ENCODE measurements at places on chromosomes 1 and 21.
A peak's percentile ranks its signal among the peaks of the same experiment; 100 is the strongest.

DNA sequence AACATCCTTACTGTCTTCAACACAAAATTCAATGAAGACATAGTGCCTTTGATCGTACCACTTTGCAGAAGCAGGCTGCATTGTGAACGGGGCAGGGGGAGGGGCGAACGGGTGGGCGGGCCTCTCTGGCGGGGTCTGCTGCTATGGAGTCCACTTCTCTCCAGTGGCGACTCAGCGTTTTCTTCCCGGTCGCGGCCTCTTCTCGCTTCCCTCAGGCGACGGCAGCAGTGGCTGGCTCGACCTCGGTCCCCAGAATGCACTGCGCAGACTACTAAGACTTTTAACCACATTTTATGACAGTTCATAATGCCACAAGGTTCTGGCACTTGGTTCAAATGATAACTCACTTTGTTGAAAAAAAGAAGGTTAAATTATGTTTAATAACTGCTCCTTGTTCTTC lies 21.2 kb downstream of the GBP2 start:
- DNase-seq: no peak

GRCh38 chr1:198556971-198557370 lies 16.5 kb upstream of the ATP6V1G3 start:
- DNase-seq: no peak

GRCh38 chr21:14773777-14774345 lies 227.7 kb upstream of the SAMSN1 start:
- no peak for DNase-seq

DNA sequence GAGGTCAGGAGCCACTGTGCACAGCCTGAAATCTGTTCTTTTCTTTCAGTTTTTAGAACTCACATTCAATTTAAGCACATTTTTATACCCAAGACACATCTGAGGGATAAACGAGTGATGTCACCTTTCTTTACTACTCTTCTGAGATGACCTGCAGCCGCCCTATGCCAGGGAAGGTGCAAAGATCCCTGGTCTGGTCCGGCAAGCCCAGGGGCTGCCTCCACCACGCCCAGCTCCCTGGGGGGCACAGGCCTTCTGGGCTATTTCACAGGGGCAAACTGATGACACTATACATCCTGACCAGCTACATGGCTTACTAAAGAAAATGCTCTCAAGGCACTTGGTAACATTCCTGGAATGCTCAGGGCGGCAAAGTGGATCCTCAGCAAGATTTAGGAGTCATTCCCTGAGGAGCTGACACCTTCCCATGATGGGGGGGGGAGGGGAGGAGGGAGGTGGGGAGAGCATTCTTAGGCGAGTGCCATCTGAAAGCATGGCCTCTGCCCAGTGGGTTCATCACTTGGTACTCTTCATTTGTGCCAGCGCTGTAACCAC lies 11.3 kb downstream of the MRAP start:
- DNase-seq: no peak

DNA sequence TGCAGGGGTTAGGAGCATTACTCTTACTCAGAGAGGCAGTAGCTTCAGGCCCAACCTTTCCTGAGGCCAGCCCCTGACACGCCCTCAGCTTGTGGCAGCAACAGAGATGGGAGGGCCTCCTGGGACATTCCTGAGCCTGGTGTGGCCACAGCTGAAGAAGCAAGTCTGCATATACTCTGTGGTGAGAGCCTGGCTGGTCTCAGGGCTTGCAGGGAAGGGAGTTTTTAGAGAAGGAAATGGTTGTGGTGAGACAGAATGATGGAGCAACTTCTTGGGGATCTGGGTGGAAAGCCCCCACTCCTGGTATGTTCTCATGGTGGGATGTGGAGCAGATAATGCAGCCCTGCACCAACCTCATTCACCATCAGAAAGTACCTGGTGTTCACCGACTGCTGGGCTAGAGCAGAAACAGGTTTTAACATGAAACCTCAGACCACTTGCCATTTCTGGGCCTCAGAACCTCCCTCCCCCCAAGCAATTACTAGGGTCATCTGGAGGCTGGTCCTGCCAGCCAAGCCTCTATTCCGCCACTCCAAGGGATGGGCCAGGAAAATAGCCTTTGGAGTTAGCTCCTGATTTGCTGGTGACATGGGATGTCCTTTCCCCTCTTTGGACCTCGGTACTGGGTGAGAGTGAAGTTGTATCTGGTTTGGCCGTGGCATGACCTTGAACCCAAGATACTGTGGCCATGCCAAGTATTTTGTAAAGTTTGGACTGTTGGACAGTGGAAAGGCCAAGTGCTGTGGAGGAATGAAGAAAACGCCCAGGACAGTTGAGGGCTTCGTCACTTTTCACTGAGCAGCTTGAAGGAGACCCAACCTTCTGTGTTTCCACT lies 28.1 kb upstream of the RNF19B start:
- DNase-seq: peak; percentile 34

DNA sequence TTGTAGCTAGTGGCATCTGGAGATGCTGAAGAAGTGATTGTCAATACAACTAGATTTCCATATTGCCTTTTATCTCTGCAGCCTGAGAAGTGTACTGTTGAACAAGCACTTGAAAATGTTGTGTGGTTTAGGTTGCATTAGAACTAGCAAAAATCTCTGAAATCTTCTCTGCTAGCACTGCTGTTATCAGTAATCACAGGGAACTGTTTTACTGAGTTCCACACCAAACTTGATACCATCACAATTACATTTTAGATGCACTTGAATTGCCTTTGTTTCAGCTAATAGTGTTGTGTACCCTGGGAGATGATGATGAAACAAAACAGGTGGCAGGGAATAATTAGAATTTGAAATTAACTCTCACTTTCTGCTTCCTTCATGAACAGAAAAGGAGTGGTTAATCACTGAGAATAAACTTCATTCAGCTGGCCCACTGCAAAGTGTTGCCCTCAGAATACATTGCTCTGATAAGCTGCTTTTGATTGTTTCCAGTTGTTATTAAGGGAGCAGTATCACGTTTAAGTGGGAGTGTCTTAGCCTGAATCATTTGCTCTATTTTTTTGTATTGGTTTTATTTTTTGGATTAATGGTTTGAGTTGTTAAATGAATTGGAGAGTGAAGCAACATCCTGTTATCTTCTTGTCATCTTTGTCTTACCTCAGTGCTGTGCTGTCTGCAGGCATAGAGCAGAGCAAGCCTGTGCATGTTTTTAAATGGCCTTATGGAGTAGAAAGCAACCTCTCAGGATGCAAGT lies 13.0 kb downstream of the FAM20B start:
- DNase-seq: no peak

- no peak for DNase-seq
Measured at GRCh38 chr1:84998642-84999280, 1.8 kb upstream of the MCOLN2 start.

DNA sequence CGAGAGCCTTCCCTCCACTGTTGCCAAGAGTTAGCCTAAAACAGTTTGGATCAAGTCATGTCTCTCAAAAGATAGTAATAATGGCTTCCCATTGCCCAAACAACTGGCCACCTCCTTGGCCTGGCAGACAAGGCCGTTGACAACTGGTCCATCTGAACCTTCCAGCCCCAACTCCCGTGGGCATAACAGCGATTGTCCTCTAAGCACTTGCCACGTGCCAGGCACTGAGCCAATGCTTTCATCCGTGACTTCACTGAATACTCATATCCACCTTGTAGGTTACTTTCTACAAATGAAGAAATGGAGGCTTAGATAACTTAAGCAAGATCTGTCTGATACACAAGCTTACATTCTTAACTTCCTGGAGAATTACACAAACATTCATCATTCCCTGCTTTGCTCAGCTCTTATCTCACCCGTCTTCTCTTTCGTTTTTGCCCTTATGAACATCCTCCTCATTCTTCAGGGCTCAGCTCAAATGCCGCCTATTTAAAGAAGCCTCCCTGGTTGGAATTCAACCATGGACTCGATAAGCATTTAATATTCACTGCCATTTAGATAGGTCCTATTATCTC lies 106.4 kb downstream of the KCND3 start:
- DNase-seq: no peak

DNA sequence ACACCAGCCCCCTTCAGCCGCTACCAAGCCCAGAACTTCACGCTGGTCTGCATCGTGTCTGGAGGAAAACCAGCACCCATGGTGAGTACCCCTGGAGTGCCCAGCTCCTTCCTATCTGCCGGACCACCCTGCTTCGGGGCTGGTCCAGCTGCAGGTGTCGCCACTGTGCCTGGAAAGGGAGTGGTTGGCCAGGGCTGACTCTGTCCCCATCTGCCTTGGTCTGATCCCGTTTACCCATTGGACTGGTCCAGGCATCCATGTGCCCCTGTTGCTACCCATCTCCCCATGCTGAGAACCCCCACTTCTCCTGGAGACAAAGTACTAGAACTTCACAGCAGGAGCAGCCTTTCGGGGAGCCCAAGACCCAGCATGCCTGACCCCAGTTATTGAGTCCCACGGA lies 118.6 kb upstream of the KLHDC7A start:
- DNase-seq: no peak

GRCh38 chr1:114369930-114370329 lies 141.1 kb downstream of the TRIM33 start:
- DNase-seq: no peak

DNA sequence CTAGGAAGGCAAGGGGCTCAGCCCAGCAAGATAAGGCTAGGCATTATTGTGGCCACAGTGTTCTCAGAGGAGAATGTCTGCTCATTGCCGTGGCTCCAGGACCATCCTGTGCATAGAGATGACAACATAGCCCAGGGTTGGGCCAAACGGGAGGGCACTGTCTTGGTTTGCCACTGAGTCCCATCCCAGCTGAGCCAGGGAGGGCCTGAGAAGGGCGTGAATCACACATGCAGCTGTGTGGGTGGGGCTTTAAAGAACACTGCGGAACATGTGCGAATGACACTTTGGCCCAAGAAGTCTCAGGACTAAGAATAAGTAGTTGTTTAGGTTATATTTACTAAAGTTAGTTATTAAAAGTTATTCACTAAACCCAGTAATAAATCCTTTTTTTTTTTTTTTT lies 18.5 kb downstream of the CHAF1B start:
- DNase-seq: no peak

DNA sequence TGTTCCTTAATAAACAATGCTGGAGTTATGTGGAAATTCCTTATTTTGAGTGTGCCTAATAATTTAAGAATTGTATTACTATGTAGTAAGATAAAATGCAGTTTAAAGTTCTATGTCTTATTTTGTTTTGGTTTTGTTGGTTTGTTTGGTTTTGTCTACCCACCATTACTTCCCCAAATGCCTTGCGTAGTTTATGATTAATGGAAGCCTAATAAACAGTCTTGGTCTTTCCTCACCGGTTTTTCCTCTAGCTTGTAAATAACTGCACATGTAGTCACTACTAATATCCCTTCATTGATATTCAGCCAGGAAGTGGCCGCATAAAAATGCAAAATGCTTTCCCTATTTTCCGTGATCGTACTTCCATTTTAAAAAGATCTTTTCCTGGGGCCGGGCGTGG lies 2.9 kb downstream of the SDCCAG8 start:
- no peak for DNase-seq

GRCh38 chr1:8939362-8939995 lies 6.2 kb upstream of the CA6 start:
- no peak for DNase-seq

GRCh38 chr1:116693759-116694480 lies 26.4 kb upstream of the IGSF3 start:
- no peak for DNase-seq

- no peak for DNase-seq
Measured at GRCh38 chr1:160781186-160781766, 14.7 kb upstream of the LY9 start.

- DNase-seq: no peak
Measured at GRCh38 chr1:165753934-165754333, 14.7 kb downstream of the TMCO1 start.
